ENCODE measurements at places on chromosomes 11 and 22. TPM values are rescaled to one million over a fixed set of nuclear protein-coding genes. Genes with fewer than 3 reads are reported as not detected.

The KRTAP5-2 gene
- not detected for total RNA-seq

The UBQLN3 gene
- total RNA-seq, result not detected

The UBE4A gene
- total RNA-seq, result 8.9 TPM

The NCAM1 gene
- total RNA-seq, result 0.06 TPM

The TRPM5 gene
- total RNA-seq, result not detected
